Femur (tissue), 1 donor: ENCODE measurements at places on chromosomes 1 and 21.

- peak; percentile 59 for DNase-seq
Observed at GRCh38 chr1:67780637-67781036, 52.6 kb downstream of the GNG12 start.

GRCh38 chr1:12644237-12644636 lies 352 bp downstream of the AADACL4 start:
- no peak for DNase-seq

- DNase-seq: peak; percentile 28
Observed at GRCh38 chr1:103336408-103336807, 189.1 kb upstream of the RNPC3 start.

- DNase-seq: peak; percentile 68
Observed at GRCh38 chr1:40036574-40036973, 4.0 kb upstream of the CAP1 start.

DNA sequence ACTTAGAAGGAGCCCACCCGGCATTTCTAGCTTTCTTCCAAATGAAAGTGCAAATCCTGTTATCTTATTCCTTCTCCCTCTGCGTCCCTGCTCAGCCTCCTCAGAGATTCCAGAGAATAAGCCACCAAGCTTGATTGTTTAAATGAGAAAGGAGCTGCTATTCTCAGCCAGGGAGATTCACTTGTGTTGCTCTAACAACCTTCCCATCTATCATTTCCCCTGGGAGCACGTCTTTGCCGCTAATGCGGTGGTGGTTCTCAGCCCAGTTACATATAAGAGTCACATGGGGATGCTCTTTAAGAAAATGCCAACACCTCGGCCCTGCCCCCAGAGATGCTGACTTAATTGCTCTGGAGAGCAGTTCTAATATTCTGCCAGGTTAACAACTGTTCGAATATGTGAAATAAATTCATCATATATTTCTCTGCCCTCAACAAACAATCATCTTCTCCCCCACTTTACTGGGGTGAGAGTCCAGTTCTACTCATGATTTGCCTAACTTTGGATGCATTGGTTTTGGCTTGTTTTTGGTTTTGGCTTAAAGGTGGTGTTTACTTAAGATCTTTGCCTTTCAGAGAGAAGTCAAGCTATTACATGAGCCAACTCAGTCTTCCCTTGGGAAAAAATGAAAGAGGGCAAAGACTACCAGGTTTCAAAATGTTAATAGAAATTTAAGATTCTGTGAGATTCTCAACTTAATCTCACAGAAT lies 213.9 kb downstream of the SEC16B start:
- no peak for DNase-seq

DNA sequence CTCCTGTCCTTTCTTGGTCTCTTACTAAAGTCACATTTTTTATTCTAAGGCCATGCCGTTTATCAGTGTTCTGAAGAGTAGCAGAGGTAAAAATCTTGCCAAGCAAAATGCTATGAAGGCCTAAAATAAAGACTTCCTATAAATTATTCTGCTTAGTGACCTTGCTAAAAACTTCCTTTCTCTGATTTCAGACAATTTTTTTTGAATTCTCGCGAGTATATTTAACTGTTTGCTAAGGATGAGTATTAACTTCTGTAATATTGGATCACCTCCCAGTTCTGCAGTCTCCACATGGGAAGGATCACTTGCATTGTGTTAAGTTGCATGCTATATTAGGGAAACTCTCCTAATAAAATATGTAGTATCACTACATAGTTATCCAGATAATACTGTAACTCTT lies 123.4 kb upstream of the SNX7 start:
- DNase-seq: no peak

DNA sequence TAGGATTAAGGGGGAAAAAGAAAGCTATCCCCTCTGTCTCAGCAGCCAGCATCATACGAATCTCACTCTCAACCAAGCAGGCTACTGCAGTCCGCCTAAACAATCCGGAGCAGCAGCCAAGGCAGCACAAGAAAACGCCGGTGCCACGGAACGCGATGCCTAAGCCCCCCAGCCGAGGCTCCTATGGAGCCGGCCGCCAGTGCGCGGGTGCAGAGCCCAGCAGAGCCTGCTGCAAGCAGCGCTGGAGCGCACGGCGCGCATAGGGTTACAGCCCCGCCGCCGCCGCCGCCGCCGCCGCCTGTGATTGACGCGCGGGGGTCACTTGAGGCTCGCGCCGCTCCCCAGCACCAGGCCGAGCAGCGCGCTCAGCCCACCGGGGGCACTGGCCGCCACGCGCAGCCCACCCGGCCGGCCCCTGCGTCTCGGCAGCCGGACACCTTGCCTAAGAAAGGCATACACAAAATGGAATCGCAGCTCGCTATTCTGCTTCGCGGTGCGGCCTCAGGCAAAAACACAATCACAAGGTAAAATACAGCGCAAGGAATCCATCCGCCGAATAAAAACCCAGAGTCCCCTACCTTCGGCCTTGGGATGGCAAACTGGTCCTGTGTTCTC lies 780 bp downstream of the HIVEP3 start:
- peak; percentile 43 for DNase-seq

DNA sequence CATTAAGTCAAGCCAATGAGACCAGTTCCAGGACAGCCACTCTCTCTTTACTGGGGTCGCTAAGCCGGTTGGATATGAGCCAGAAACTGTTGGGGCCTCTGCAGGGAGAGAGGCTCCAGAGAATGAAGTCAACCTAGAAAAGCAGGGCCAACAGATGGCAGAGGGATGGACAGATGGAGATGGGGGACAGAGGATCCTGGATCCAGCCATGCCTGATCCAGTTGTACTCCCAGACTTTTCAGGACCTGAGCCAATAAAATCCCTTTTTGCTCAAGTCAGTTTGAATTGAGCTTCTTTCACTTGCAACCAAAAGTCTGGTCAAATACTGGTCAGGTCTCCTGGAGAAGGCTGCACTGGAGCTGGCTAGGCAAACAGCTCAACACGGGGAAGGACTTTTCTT lies 2.2 kb downstream of the DHCR24 start:
- DNase-seq: no peak

- no peak for DNase-seq
Observed at GRCh38 chr1:187513190-187513589, 684.4 kb downstream of the PLA2G4A start.

DNA sequence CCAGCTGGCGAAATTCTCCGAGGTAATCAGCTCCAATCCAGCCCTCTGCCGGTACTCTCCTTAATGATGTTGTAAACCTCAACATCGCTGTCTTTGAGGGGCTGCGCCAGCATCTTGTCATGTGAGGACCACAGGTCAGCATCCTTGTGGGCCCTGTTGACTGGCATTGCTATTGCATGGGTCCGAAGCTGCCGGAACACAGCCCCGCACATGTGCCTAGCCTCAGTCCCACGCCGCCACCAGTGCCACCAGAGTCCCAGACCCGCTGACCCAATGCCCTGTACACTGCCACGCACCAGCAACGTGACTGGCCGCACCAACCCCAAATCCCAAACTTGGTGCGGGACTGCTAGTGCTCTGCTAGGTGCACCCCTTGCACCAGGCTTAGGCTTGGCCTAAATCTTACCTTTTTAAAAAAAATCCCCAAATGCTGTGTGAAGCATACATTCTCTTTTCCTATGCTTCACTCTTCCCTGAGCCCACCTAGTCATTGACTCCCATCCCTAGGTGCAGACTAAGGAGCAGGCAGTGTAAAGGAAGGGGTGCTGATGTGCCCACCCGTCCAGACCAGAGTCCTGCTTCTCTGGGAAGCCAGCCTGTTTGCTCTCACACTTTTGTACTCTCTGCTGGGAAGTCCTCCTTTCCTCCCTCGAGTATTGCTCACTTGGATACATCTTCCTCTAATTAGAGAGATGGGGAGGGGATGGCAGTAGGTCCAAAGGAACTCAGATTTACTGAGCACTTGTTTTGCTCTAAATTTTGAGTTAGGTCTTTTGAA lies 81.9 kb upstream of the ARTN start:
- no peak for DNase-seq

GRCh38 chr21:26444646-26445045 lies 128.4 kb downstream of the CYYR1 start:
- no peak for DNase-seq

DNA sequence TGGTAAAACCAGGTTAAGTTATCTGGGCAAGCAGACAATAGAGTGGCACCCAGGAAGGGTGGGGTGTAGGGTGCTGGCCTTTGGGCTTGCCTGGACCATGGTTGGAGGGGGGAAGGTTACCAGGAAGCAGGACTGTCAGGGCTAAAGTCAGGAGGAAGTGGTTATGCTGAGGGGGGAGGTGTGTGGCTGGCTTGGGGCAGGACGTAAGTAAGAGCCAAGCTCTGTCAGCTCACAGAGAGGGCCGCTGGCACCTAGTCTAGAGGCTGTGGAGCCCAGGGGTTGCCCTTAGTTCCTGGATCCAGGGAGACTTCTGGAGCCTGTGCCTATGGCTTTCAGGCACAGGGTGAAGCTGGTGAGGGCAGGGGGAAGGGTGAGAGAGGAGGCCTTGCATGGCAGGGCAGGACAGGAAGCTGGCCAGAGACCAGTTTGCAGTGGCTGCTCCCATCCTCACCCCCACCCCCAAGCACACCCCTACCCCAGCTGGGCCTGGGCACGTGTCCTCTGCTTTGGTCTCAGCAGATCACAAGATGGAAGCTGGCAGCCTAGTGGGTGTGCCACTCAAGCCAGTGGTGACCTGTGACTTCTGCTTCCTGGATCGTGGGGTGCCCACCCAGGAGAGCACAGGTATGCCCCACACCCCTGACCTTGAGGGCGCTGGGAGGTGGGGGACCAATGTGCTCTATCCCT lies 20.5 kb upstream of the SMYD3 start:
- no peak for DNase-seq

GRCh38 chr1:116855773-116856201 lies 53.9 kb upstream of the PTGFRN start:
- DNase-seq: peak; percentile 82

GRCh38 chr1:208748387-208749165 lies 504.4 kb upstream of the PLXNA2 start:
- no peak for DNase-seq
